ENCODE measurements at places on chromosomes 2 and 18.
A peak's percentile ranks its signal among the peaks of the same experiment; 100 is the strongest.

GRCh38 chr2:154700136-154700535 lies 1.6 kb downstream of the KCNJ3 start:
- no peak for DNase-seq

DNA sequence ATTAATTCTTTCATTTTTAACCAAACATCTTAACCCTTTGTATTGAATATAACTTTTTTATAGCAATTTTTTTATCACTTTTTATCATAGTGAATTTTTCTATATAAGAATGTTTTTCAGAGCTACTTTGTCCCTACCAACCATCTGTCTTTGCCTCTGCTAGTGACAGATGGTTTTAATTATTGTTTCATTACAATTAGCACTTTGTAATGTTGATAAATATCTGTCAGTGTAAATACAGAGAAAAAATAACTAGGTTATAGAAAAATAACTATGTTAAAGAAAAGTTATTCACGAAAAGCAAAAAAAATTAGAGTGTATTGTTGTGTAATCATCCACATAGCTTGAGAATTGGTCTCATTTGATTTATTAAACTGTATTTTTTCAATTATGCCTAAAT lies 91.0 kb upstream of the CDH19 start:
- DNase-seq: no peak

DNA sequence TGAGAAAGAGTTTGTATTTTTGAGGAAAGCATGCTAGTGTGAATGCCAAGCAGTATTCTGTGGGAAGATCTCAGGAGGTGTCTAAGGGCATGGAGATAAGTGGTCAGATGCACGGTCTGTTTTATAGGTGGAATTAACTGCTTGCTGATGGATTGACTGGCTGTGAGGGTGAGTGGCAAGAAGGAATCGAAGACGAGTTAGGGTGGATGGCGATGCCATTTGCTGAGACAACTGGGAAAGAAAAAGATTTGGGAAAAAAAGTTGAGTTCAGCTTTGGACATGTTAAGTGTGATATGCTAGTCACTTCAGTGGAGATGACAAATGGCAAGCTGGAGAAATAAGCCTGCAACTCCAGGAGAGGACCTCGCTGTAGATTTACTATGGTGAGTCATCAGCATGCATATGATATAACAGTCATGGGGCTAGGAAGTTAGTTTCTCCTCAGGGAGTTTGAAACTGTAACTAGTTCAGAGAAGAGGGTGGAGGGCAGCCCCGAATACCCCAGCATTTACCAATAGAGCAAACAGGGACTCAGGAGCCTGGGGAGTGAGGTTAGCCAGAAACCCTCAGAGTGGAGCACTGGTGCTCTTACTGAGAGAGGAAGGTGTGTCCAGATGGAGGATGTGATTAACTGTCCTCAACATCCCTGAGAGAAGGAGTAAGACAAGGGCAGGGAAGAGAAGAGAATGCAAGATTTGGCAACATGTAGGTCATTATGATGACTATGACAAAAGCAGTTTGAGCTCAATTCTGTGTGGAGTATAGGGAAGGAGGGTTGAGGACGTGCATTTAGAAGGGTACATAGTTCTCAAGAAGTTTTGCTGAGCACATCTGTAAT lies 2.0 kb upstream of the HK2 start:
- no peak for DNase-seq

DNA sequence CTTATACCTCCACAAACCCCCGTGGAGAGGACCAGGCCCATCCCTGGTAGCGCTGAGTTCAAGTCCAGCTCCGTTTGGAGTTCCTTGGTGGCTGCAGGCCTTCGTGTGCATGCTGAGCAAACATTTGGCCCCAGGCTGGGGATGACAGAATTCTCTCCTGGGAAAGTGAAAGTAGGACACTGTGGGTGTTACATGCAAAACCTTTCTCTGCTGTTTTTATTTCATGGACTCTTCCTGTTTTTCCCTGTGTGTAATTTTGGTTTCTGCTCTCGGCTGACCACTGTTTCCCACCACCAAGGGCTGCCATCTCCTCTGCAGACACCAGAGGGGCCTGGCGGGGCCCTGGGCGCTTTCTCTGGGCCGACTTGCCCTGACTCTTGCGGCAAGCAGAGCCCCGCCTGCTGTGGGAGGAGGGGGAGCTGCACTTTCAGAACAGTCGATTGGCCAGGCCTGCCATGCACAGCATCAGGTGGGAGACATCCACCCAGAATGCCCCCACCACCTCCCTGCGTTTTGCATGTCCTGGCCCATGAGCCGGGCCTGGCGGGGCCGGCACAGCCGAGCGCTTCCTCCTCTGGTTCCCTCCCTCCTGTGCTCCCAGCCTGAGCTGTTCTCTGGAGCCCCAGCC lies 102.4 kb downstream of the CABLES1 start:
- DNase-seq: peak; percentile 71

DNA sequence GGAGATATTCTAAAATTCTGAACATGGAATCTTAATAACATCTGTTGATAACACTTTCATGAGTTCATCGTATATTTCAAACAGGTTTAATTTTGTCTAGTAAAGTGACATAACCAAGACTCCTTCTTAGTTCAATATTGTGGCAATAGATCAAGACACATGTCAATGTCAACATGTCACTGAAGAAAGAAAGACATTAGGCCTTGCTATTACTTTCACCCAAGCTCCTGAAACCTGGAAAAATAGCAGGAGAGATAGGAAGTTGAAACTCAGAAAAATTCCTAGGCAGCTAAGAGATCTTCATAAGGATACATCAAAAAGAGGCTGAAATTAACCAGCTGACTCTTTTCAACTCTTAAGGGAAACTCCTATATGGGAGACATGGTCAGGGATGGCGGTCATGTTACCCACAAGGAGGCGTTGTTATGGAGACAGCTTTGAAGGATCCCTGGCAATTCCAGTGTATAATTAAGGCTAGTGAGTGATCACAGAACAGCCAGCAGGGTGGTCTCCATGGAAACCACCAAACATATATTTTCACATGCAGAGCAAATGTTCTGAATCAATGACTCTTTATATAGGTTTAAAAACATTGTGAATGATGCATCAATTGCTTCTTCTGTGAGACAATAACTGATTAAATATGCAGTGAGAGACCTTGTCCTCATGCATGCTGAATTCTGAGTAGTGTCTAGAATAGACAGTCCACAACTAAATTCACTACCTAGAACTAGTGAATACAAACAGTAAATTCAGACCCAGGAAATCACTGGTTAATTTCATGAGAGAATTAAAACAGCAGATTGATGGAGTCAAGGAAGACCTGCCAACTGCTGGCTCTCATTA lies 115.3 kb upstream of the RIOK3 start:
- no peak for DNase-seq

- DNase-seq: no peak
These were observed 44.3 kb upstream of the REL start for GRCh38 chr2:60837123-60837522.

DNA sequence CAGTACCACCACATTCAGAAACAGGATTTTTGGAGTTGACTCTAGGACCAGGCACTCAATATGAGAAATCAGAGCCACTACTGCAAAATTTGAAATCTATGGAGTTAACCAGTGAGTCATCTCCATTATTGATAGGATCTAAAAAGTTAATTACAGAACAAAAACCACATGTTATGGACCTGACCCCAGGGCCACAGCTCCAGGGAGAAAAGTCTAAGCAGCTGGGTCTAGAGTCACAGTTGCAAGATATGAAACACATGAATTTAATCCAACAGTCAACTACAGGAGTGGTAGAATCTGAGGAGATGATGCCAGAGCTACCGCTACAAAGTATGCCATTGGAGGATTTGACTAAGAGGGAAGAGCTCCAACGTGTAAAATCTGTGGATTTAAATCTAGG lies 13.4 kb upstream of the ZNF512 start:
- DNase-seq: no peak

- no peak for DNase-seq
These were observed at the start of gene XDH for GRCh38 chr2:31414601-31415241. Gene XDH (minus strand): TSS chr2:31414742. CDS start chr2:31414666, 76 bp downstream.

- no peak for DNase-seq
These were observed 101.8 kb downstream of the CD226 start for GRCh38 chr18:69845593-69846506.

GRCh38 chr2:165636959-165637358 lies 157.1 kb downstream of the GALNT3 start:
- no peak for DNase-seq

GRCh38 chr2:64820901-64821300 lies 167.2 kb upstream of the SERTAD2 start:
- no peak for DNase-seq

DNA sequence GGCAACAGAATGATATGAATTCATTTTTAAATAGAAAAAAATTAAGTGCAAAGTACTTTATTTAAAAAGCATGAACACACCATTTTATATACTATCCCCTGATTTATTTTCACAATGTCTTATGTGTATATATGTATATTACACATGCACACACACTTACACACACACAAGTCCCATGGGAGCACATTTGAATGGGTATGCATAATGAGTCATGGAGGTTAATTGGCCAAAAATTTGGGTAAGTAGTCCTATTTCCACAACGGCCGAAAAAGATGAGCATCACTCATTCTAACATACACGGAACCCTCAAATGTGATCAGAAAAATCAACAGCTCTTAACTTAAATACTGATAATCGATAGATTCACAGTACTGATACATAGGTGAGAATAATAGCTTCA lies 97.4 kb upstream of the NABP1 start:
- DNase-seq: no peak

- DNase-seq: no peak
These were observed 14.8 kb downstream of the TAF1B start for GRCh38 chr2:9857814-9858729.

DNA sequence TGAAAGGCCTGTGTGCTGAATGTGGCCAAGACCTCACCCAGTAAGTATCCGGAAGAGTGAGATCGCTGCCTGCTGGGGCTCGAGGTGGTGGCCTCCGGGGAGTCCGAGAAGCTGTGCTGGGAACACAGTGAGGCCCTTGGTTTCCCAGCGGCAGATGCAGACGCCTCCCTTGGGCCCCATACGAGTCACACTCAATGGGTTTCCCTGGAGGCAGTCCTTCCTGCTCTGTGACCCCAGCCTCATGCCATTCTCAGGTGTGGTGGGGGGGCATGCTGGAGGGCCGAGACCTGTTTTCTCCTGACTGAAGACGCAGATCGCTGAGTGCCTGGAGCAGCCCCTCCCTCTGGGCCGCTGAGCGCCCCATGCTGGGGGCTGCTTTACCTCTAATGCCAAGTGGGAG lies 15.7 kb downstream of the CTDP1 start:
- no peak for DNase-seq

- no peak for DNase-seq
These were observed 295.0 kb downstream of the CDCA7 start for GRCh38 chr2:173649527-173650219.

DNA sequence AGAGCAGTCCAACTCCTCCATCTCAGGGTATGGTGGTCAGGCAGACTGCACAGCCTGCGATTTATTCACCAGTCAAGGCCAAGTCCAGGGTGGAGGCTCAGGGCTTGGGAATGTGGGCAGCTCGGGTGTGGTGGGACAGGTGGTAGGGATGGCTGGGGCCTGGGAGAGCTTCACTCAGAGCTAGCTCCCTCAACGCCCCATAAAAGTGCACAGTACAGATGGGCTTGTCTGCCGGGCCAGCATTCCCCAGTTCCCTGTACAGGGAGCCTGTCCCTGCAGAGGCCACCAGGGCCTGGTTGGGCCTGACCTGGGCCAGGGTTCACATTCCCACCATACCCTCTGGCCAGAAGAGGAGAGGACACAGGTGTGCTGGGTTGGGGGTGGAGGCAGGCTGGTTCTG lies 49.2 kb upstream of the OTOS start:
- no peak for DNase-seq

DNA sequence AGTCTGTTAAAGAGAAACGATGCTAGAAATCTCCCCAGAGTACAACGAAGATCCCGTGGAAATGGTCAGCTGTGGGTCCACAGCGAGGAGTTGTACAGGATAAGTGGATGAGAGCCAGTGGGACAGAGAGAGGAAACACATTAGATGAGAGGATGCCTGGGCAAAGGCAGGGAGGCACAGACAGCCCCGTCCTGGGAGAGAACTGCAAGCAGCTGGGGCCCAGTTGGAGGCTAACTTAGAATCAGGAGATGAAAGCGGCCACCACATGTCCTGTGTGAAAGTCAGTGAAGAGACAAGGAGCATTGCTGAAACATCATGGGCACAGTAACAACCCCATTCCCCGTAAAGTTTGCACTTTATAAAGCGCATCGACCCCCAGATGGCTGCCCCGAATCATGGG lies 157.5 kb downstream of the RAPGEF4 start:
- DNase-seq: no peak

GRCh38 chr2:200695191-200695590 lies 109.4 kb downstream of the AOX1 start:
- no peak for DNase-seq

DNA sequence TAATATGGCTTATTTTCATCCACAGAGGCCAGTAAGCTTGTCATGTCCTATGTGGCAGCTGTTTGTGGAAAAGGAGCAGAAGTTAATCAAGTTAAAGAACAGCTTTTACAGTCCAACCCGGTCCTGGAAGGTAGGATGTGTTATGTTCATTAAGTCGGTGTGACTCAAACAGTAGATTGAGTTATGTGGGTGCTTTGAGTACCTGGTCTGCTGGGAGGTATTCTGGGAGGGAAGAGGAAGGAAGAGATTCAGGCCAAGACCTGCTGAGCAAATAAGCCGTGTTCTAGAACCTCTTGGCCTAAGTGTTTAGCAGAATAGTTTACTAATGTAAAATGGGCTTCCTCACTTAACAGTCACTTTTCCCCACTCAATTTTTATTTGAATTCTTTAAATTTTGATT lies 96.2 kb downstream of the MYO1B start:
- DNase-seq: no peak

GRCh38 chr2:197322724-197323720 lies 12.4 kb upstream of the ANKRD44 start:
- peak; percentile 47 for DNase-seq

GRCh38 chr2:68806511-68807109 lies 64.6 kb downstream of the BMP10 start:
- no peak for DNase-seq

- no peak for DNase-seq
These were observed 25.6 kb upstream of the SLC35F6 start for GRCh38 chr2:26738481-26738880.

DNA sequence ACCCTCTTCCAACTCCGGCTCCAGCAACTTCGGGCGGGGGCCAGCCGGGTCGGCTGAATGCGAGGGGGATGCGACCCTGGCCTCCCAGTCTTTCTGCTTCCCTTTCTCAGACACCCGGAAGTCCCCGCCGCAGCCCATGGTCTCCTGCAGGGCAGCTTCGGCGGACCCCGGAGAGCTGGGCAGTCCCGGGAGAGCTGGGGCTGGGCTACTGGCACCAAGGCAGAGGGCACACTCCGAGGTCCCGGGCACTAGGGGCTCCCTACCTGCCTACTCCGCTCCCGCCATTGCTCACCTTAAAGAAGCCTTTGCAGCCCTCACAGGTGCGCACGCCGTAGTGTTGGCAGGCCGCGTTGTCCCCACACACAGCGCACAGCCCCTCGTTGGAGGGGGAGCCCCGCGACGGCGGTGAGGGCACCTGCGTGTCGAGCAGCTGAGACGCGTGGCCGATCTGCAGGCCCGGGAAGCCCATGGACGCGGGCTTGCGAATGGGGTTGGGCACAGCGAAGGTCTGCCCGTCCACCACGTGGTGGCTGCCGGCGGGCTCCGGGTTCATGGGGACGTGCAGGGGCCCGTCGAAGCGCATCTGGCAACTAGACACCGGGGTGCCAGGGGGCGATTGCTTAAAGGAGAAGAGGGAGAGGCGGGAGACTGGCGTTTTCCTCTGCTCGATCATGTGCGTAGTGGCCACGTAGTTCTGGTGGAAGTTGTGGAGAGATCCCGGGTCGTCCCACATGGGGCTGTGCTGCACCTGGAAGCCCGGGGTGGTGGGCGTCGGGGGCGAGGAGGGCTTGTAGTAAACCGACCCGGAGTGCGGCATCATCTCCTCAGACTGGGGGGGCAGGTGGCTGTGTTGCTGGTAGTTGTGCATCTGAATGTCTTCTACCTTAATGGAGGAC lies 3.2 kb downstream of the NR4A2 start:
- DNase-seq: peak; percentile 37

All from activated naive CD8-positive, alpha-beta T cell treated with anti-CD3 and anti-CD28 coated beads, Interleukin-2, amount 10 ng/mL, durations not matched to agents 7 days and 5 days (primary cell).